ENCODE measurements at places on chromosomes 13 and 19.

DNA sequence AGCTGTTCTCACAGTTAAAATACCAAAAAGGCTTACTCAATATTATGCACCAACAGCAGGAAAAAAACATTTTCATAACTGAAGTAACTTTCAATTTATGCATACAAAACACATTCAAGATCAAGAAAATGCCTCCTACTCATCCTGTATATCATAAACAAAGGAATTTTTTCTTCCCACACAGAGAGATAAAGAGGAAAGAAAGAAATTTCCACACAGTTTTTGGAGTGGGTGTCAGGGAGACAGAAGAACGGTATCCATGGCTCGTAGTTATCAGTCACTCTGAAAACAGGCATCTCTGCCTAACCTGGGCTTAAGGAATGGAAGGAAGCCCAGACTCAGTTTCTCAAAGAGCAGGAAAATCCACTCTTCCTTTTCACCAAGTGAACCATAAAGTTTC is 92.4 kb upstream of the SIAH3 start:
- no peak for DNase-seq

DNA sequence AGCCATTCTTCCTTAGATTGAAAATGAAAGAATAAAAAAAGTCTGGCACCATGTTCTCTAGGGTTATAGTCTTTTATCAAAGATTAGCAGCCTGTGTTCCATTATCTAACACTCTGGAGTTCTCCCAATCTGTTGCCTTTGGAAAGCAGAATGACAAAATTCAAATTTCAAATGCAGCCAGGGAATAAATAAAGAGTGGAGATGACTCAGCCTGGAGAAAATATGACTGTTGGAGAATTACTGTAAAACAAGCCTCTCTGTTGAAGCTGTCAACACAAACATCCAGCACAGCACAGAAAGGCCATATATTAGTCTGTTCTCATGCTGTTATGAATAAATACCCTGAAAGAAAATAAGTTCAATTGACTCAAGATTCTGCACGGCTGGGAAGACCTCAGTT is 650.5 kb upstream of the SLC10A2 start:
- no peak for DNase-seq

- DNase-seq: no peak
Measured at GRCh38 chr19:4069331-4069959, 2.7 kb upstream of the ZBTB7A start.

- no peak for DNase-seq
Measured at GRCh38 chr19:49114630-49115363, 627 bp downstream of the LIN7B start.

GRCh38 chr19:1273263-1274041 is 1.9 kb upstream of the FAM174C start:
- no peak for DNase-seq

GRCh38 chr19:49129238-49129583 is 9.9 kb downstream of the PPFIA3 start:
- no peak for DNase-seq

GRCh38 chr13:51346397-51346796 is 6.9 kb downstream of the SERPINE3 start:
- no peak for DNase-seq

DNA sequence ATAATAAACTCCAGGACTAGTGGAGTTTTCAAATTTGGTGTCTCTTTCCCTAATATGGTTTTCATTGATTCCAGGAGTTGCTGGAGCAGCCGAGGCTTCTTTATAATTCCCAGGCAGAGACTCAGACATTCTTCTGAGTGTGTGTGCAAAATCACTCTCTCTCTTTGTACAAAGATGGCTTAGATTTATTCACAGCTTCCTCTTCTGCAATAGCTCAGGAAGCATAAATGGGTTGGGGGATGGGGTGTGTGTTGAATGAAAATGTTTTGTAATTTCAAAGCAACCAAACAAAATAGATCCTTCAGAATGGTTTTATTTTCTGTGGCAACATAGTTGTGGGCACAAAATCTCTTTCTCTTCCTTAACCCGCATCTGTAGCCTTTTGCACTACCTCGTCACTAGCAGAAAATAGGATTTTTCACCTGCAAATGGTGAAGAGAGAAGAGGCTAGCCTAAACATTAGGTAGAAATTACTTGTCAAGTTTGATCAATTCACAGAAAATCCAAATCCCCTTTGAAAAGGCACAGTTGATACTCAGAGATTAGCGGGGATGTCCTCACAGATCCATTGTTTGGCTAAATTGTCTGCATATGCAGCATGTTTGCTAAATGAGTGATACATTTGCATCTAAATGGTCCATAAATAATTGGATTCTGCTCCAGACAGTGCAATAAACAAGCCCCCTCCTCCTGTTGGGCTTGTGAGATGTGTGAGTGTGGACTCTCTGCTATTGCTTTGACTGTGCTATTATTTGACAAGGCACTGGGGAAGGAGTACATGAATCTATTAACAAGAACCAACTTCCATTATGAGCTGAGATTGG is 66.7 kb downstream of the CBY2 start:
- DNase-seq: no peak

- DNase-seq: no peak
Measured at GRCh38 chr19:5074407-5074806, 105.5 kb downstream of the KDM4B start.

All from NCI-H187 treated with DMSO at 0.1 percent for 48 hours (cell line).